ENCODE measurements at places on chromosomes 16 and 17.

- DNase-seq: no peak
Observed at GRCh38 chr17:47953909-47954308, 3.8 kb downstream of the PRR15L start.

GRCh38 chr17:15457723-15458094 is 9.7 kb downstream of the CDRT4 start:
- no peak for DNase-seq

DNA sequence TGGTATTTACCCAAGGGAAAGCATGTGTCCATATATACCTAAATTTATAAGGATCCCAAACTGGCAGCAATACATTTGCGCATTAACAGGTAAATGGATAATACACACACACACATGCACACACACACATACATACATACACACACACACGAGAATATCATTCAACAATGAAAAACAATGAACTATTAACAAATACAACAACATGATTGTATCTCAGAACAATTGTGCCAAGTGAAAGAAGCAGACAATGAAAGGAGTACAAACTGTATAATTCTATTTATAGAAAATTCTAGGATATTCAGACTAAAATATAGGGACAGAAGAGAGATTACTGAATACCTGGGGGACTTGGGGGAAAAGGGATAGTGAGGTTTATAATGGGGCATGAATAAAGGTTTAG is 323.0 kb downstream of the KCNJ2 start:
- DNase-seq: no peak

GRCh38 chr16:67661886-67662652 is 1.3 kb downstream of the PARD6A start:
- DNase-seq: no peak

DNA sequence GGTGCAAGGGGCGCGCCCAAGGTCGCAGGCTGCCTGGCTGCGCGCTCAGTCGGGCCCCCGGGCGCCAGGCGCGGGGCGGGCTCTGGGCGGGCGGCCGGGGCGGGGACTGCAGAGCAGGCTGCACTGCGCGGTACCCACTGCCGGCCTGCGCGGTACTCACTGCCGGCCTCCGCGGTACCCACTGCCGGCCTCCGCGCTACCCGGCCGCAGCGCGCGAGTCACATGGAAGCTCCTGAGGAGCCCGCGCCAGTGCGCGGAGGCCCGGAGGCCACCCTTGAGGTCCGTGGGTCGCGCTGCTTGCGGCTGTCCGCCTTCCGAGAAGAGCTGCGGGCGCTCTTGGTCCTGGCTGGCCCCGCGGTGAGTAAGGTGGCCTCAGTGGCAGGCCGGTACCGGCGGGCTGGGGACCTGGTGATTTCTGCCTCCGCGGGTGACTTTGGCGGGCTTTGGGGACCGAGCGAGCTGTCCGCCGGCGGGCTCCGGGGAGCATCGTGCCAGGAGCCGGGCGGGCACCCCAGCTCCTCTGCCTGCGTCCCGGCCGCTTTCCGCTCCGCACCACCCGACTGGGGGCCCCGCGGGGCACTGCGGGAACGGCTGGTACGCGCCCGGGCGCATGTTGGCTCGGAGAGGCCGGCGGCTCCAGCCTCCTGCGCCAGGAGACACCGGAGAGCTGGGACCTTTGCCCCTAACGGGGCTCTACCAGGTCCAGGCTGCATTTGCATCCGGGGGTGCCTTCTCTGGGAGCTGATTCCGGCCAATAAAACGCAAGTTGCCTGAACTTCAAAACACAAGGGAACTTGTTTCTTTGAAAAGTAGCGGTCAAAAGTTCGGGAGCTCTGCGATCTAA is at the start of gene SLC47A1:
Gene SLC47A1 (plus strand): TSS at position 137 of the 844 bp plus-strand sequence. CDS start 86 bp downstream, at position 223.
- no peak for DNase-seq

DNA sequence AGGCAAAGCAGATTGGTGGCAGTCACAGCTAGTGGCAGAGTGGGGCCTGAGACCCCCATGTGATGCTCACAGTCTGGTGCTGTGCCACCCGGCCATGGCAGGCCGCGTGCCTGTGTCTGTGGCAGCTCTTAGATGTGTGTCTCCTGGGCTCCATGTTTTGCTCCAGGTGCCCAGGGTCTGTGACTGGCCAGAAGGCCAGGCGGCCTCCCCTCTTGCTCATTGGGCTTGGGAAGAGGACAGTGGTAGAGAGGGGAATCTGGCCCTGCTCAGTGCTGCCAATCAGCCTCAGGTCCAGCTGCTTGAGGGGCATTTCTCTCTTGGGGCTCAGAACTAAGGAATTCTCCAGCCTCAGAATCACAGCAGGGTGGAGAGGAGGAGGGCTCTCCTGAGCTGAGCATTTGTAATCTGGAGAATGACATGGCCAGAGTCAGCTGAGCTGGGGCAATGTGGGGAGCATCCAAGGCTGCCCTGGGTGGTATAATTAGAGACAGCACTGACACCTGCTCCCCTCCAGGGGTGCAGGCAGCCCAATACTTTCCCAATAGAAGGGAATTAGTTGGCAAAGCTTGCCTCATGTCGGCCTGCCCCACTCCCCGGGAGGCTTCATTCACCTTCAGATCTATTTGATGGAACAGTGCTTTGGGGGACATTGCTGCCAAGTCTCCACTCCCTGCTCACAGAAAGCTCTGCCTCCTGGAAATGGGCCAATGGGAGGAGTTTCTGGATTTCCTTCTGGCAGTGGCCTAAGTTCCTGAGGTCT is 2.7 kb upstream of the LASP1NB start:
- peak; percentile 23 for DNase-seq

DNA sequence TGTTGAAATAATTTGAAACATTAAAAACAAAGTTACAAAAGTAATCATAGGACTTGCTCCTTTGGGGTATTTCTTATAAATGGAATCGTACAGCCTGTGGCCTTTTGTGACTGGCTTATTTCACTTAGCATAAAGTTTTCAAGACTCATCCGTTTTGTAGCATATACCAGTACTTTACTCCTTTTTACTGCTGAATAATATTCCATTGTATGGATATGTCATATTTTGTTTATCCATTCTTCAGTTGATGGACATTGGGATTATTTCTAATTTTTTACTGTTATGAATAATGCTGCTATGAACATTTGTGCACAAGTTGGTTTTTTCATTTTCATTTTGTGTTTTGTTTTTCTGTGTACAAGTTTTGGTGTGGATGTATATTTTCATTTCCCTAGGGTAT is 30.0 kb upstream of the RHBDL3 start:
- no peak for DNase-seq

- no peak for DNase-seq
Observed at GRCh38 chr17:10421900-10422542, at the start of gene MYH8. MYH8 (minus strand) TSS chr17:10421950; CDS start chr17:10420227, 1,723 bp downstream.

DNA sequence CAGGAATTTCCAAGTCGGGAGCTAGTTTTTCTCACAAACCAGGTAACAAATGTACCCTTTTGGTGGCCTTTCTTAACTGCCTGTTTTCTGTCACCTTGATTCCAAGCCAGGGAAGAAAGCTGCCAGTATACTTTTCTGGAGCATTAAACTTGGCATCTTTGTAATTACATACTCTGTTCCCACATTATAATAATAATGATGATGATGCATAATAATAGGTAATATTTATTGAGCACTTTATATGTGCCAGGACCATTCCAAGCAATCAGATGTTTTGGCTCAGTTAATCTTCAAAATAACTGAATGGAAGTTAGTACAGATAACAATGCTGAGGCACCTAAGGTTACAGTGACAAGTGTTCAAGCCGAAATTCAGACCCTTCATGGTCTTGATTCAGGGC is 11.1 kb upstream of the PSMC5 start:
- no peak for DNase-seq

DNA sequence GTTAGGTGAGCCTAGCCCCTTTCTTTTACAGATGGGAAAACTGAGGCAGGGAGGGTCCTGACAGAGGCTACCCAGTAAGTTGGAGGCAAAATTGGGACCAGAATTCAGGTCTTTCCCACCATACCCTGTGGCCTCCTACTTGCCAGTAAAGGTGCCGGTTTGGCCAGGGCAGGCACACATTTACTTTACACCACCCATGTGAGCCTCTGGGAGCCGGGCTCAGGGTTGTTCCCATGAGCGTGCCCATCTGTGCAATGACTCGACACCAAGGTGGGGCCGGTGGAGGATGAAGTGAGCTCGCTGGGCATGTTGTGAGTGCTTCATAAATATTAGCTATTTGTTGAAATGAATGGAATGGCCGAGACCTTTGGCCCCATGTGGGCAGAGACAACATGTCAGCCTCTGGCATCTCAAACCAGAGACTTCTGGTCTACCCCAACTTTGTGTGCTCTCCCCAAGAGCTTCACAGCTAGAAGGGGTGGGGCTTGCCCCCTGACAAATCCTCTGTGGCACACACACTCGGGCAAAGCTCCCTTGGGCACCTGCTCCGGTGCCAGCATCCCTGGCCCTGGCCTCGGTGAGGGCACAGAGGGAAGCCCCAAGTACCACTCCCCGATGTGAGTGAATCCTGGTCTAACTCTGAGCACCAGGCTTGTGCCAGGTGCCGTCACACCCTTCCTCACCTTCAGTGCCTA is 60.1 kb downstream of the SRCIN1 start:
- DNase-seq: no peak

DNA sequence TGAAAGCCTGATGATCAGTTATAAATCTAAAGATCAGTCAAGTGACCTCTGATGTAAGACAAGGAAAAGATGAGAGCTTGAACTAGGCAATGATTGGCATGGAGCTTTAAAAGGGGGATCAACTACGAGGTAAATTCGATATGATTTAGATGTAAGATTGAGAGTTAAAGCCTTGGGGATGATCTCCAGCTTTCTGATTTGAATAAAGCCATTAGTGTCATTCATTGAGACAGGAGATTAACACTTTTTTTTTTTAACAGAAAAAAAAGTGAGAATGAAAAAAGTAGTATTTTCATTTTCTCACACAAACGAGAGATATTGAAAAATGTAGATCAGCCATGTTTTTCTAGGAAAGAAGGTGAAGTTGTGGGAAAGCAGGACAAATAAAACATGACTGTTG is 225.4 kb downstream of the CNTNAP4 start:
- DNase-seq: no peak

DNA sequence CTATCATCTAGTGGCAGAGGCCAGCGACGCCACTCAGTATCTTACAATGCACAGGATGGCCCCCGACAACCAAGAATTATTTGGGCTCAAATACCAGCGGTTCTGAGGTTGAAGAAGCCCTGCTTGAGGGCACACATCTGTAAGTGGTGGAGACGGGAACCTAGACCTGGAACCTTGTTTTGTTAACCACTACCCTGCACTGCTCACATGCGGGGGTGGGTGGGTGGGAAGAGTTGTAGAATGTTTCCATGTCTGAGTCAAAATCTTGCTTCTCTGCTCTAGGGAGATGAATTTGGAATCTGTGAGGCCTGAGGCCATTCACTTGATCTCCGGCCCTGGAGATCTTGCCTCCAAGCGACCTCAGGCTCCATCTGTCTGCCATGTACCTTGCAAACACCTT is 44.1 kb downstream of the ABCC1 start:
- no peak for DNase-seq

GRCh38 chr17:41539071-41539492 is 11.0 kb upstream of the KRT19 start:
- DNase-seq: no peak

GRCh38 chr16:66099306-66099705 is 267.2 kb upstream of the CDH5 start:
- no peak for DNase-seq

DNA sequence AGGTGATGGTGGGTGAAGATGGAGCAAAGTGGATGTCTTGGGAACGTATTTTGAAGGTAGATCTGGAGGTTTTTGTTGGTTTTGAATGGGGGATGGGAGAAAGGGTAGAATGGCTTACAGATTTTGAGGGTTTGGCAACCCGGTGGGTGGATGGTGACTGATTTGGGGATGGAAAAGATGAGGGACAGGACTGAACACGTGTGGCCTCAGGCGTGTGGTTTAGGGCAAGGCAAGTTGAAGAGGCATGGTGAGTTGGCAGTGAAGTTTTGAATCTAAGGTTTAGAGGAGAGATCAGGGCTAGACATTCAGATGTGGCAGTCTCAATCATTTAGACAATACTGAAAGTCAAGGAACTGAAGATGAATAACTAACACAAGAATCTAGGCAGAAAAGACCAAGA is 5.0 kb upstream of the DCTPP1 start:
- no peak for DNase-seq

DNA sequence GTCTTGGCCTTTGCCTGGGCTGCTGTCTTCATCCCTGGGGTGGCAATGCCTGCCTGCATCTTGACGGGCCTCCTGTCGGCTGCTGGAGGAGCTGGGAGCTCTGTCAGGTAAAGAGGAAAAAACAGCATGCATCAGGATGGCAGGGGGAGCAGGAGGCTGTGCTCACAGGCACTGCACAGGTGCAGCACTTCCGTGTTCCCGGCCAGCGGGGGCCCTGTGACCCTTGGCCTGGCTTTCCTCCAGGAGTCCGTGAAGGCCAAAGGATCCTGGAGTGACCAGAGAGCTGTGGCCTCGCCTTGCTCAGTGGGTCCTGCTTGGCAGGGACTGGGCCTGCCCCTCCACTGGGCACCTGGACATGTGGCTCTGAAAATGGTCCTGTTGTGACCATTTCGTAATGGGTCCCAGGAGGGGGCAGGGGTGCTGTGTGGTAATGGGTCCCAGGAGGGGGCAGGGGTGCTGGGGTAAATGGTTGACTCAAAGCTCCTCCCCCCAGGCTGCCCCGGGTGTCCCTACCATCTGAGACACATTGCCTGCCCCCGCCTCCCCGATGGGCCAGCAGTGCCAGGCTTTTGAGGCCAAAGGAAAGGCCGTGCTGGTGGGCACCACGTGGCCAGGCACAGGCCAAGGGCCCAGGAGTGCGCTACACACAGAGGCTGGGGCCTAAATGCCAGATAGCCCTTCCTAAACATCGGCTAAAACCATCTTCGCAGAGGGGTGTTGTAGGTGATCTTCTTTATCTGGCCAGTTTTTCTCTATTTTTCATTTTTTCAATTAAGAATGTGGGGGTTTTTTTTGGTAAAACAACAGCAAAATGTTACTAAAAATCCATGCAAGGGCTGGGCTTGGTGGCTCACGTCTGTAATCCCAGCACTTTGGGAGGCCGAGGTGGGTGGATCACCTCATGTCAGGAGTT is 4.0 kb upstream of the FASN start:
- no peak for DNase-seq

GRCh38 chr17:47820033-47820789 is 1.4 kb downstream of the OSBPL7 start:
- DNase-seq: no peak

- no peak for DNase-seq
Observed at GRCh38 chr16:29974291-29975133, 844 bp downstream of the TAOK2 start.
